ENCODE measurements at places on chromosomes 13 and 19.

GRCh38 chr13:51292000-51292565 is 47.4 kb upstream of the SERPINE3 start:
- no peak for DNase-seq

DNA sequence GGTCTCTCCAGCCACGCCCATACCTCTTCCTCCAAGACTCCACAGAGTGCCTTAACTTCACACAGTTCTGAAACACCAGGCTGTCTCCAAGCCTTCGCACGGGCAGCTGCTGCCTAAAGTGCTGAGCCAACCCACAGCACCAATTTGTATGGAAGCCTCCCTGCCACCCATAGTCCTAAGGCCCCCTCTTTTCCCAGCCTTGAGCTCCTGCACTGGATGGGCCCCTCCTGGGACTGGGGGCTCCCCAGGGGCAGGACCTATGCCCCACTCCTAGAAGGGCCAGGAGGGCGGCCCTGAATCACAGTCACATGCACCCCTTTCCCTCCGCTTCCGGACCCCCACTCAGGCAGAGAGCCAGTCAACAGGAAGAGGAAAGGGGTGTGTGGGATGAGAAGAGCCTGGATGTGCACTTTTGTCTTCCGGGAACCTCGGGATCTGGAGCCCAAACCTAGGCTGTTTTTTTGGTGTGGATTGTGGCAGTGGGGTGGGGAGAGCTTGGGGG is 5.1 kb upstream of the FCER2 start:
- no peak for DNase-seq

DNA sequence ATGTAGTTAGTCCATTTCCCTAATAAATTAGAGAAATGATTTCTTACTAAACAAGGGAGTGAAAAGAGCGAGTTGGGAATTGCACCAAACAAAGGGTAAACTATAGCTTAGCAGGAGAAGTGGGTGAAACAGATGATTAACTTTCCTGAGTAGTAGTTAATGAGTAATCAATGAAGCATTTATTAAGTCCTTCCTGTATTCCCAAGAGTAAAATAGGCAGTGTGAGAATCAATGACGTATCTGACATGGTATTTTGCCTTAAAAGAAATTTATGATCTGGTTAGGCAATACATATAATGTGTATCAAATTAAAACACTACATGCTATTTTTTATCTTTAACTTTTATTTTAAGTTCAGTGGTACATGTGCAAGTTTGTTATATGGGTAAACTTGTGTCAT is 142.8 kb downstream of the KLF5 start:
- DNase-seq = no peak

- DNase-seq = no peak
Measured at GRCh38 chr13:25864116-25864515, 187.7 kb downstream of the SHISA2 start.

DNA sequence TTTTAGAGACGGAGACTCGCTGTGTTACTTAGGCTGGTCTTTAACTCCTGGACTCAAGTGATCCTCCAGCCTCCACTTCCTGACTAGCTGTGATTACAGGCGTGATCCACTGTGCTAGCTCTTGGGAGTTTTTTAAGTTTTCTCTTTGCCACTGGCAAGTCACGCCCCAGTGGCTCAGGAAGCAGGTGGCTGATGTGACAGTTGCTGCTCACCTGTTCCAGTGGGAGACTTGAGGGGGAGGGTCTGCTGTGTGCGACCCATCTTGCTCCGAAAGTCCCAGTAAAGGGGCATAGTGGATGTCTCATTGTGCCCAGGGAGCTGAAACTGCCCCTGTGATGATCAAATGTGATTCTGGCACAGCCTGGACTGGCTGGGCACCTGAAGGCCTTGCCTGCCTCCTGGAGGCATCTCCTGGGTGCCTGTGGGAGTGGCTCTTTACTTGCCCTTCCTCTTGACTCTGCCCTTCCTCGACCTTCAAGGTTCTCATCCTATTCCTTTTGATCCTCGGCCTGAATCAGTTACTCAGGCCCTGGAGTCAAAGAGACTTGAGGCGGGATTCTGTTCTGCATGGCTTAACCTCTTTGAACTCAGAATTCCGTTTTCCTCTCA is 7.8 kb downstream of the SMARCA4 start:
- no peak for DNase-seq

DNA sequence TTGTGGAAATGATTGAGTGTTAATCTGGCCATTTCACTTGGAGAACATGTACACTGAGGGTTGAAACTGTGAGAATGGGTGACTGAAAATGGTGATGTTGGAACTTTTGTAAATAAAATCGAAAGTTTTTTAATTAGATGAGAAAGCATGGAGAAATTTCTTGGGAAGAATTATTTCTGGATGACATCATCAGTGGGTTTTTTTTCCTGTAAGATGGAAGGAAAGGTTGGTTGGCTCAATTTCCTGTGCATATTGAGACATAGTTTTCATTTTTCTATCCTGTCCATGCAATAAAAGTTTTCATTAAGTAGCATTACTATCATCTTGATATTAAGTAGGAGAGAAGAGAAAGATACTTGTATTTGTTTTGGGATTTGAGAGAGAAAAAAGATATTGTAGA is 120.6 kb upstream of the HTR2A start:
- no peak for DNase-seq

- no peak for DNase-seq
Measured at GRCh38 chr13:74571811-74572210, 437.6 kb upstream of the KLF12 start.

- DNase-seq = no peak
Measured at GRCh38 chr19:4294389-4294788, 7.8 kb downstream of the TMIGD2 start.

DNA sequence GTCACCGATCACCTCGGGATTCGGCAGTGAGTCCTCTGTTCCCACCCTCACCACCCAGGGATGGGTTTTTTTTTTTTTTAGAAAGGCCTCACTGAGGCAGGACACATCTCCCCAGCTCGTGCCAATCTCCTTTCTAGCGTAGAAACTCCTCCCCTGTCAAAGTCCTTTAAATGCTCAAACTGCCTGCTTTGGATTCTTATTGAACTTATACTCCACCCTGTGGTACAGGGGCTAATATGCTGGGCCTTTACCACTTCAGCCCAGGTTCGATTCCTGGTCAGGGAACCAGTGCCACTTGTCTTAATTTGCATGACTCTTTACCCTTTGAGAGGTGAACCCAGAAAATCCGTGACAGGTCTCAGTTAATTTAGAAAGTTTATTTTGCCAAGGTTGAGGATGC is 8.3 kb upstream of the ZNF14 start:
- no peak for DNase-seq

- DNase-seq = no peak
Measured at GRCh38 chr13:63446329-63446728, 2030.7 kb upstream of the PCDH20 start.

- DNase-seq = no peak
Measured at GRCh38 chr19:19268453-19269385, 4.4 kb downstream of the TM6SF2 start.

DNA sequence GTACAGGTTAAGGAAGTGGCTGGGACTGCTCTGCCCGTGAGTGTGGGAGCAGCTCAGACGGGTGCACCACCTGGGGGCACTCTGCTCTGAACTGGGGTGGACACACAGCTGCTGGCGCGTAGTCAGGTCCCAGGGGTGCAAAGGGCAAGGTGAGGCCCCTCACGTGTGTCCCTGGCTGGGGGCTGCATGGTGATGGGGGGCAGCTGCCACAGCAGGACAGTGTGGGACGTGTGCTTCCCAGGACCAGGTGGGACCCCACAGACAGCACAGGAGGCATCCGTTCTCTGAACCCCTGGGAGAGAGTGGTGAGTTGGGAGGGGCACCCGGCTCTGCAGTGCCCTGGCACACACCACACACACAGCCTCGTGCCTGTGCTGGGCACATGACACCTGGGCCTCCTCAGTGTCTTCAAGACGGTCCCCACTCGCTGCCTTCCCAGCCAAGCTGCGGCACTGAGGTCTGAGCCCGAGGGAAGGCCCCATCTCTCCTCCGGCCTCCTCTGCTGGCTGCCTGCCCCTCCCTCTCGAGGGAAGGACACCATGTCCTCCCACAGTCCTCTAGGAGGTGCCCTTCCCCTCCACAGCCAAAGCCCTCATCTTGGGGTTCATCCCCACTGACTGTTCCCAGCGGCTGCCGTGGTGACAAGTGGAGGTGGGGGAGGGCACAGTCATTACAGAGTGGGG is 24.7 kb downstream of the CILP2 start:
- DNase-seq = no peak

- DNase-seq = no peak
Measured at GRCh38 chr19:10519421-10519820, 2.2 kb upstream of the S1PR5 start.

DNA sequence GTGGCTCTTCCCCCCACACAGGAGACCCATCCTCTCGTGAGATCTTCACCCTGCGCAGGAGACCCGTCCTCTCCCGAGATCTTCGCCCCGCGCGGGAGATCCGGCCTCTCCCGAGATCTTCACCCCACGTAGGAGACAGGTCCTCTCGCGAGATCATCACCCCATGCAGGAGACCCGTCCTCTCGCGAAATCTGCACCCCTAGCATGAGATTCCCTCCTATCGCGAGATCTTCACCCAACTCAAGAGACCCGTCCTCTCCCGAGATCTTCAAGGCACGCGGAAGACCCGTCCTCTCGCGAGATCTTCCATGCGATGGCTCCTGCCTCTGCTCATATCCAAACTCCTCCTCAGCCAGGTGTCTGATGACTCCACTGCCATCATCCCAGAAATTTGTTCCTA is 24.3 kb downstream of the LAIR2 start:
- no peak for DNase-seq

DNA sequence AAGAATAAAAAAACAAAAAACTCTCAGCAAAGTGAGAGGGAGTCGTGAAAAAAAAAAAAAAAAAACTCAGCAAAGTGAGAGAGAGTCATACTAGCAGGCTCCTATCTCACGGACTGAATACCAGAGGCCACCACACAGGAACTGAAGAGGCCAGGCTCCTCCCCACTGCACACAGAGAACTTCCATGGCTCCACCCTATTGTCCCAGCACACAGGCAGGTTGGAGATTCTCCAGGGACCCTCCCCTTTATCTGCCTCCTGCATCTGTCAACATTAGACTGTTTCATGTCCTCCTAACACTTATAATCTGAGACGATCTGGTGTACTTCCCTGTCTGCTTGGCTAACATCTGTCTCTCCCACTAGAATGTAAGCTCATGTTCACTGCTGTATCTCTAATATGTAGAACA is 37.0 kb upstream of the FARP1 start:
- no peak for DNase-seq

- DNase-seq = no peak
Measured at GRCh38 chr13:28455580-28456194, 39.2 kb downstream of the FLT1 start.

GRCh38 chr13:99563404-99563803 is 62.1 kb downstream of the TM9SF2 start:
- DNase-seq = no peak

All from activated CD4-positive, alpha-beta T cell treated with anti-CD3 and anti-CD28 coated beads, Interleukin-2, amount 50 U/mL, for 24 hours (primary cell).